Caco-2 (cell line): ENCODE measurements at places on chromosomes 13 and 19. TPM values are rescaled to one million over a fixed set of nuclear protein-coding genes. Genes with fewer than 3 reads are reported as not detected.

DNA sequence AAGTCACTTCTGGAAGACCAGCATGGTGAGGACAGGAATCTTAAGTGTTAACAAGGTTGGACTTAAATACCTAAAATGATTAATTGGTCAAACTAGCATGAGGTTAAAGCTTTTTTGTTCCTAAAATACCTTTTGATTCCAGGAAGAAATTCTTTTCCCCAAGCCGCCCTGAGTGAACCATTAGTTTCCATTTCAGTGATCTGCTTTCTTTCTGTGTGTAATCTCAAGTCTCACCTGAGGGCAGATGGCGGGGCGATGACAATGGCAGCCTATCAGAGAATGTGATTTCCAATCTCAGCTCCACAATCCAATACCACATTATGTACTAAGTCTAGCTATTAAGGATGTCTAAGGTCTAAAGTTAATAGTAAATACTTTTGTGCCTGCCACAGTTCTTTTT, 390.9 kb upstream of the SGCG start:
- no peak for DNase-seq

DNA sequence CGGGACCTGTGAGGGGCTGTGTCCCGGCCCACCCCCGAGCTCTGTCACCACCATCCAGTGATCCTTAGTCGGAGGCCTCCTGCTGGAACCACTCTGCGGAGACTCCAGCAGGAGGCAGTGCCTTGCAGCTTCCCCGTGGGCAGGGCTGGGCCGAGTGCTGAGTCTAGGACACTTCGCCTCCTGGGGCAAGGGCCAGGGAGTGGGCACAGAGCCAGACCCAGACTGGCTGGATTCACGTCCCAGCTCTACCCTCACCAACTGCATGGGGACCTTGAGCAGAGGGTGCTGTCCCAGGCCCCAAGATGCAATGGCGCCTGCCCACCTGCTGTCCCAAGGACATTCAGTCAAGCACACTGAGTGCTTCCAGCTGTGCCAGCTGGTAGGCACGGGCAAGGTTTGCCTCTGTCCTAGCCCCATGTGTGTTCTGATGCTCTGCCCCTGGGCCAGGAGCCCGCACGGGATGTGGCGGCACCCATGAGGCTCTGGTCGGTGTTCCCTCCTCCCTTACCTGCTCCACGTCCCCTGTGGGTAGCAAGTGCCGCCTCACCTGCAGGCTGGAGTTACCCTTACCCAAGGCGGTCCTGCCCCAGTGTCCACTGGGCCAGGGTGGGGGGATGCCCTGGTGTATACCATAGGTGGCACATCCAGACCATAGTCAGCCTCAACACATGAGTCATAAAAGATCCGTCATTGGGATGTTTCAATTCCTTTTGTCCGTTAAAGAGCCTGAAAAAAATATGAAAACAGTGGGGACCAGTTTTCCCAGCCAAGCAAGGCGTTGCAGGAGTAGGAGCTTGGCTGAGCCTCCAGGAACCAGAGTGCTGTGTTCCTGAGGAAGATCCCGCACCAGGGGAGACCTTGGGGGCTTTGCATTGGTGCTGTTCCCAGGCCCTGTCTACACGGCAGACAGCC, 7.4 kb downstream of the FZR1 start:
- no peak for DNase-seq

DNA sequence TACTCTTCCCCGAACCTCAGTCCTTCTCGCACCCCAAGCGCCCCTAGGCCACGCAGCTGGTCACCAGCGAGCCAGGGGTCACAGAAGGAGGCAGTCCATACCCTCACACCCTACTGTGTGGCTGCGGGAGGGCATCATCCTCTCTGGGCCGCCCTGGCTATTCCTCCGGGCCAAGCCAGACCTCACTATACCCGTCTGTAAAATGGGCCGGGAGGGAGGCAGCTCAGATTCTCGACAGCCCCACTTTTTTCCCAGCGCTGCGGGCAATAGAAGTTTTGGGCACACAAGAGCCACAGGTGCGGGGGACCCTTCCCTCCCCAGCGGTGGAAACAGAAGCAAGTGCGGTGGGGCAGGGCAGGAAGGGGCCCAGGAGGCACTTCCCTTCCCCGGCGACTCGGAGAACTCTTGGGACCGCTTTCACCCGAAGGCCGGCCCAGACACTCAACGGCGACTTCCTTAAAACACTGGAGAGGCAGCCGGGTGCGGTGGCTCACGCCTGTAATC, 5.6 kb upstream of the ARRDC2 start:
- DNase-seq: no peak

DNA sequence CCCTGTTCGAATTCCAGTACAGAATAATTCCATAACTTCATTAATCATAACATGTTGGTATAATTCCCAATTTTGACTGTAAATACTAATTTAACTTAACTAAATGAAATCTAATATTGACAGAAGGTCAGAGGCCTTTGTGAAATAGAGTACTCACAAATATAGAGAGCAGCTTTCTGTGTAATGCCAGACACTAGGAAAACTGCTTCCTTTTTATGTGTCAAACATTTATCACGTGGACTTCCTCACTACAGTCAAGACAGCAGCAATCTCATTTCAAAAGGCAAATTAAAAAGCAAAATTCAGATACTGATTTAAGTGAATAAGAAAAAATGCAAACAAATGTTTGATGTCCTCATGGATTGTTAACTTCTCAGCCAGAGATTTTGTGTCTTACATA, 13.1 kb downstream of the ITM2B start:
- DNase-seq: no peak

DNA sequence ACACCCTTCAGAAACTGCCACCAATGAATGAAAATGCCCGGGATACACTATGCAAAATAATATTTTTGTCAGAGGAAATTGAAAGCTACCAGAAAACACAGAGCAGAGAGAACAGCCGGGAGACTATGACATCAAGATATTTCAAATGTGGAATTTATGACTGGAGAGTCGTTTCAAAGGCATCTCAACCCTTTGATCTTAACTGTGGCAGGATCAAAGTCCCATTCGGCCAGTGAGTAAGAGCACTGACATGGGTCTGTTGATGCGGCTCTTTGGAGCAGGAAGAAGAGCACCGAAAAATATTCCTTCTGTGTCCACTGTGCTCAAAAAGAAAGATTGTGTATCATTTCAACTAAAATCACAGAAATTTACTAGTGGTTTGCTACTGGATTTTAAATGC, 201.9 kb downstream of the RFC3 start:
- DNase-seq: peak; percentile 93

- DNase-seq: no peak
Measured at GRCh38 chr19:49396738-49397505, 8.9 kb downstream of the KASH5 start.

- no peak for DNase-seq
Measured at GRCh38 chr13:26604784-26605545, 47.5 kb downstream of the WASF3 start.

DNA sequence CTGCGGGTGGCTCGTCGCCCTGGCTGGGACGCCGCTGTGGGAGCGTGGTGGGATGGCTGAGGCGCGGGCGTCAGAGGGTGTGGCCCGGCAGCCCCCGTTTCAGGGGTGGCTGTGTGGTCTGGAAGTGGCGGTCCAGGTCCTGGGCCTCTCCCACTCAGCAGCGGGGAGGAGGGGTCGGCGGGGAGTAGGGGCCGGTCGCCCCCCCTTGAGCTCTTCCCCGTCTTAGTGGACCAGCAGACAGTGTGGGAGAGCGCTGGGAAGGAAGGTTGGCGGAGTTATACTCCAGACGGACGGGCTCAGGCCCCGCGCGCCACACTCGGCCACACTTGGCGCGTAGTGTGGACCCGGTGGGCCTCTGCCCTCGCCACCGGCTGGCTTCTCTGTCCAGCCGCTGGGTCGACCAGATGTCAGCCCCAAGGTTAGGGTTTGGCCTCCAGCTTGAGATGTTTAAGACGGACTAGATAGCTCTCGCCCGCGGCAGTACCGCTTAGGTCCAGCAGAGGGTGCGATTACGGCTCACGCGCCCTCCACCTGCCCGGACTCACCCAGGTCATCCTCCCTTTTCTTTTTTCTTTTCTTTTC, 21.7 kb upstream of the ZNF429 start:
- DNase-seq: no peak

- DNase-seq: no peak
Measured at GRCh38 chr13:101111894-101112293, 304.4 kb downstream of the NALCN start.

DNA sequence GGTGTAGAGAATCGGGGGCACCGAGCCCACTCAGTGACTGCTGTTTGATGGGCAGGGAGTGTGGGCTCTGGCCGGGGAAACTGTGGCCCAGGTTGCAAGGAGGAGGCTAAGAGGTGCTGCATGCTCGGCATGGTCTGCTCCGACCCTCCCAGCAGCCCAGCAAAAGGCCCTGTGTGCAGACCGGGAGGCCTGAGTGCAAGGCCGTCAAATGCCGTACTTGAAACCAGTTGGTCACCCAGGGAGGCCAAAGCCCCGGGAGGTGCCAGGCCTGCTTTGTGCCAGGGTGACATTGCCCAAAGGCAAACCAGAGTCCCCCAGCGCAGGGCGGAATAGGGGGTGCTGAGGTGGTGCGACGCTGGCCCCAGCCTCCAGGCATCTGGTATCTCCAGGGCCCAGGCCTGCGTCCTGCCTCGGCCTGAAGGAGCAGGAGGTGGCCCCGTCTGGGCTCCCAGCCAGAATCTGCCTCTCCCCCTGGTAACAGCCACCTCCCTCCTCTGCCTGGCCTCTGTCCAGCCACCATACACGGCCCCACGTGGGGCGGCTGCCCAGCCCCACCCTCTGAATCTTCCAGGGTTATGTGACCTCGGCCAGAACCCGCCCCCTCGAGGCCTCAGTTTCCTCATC, 4.0 kb downstream of the PIK3R2 start:
- DNase-seq: no peak

DNA sequence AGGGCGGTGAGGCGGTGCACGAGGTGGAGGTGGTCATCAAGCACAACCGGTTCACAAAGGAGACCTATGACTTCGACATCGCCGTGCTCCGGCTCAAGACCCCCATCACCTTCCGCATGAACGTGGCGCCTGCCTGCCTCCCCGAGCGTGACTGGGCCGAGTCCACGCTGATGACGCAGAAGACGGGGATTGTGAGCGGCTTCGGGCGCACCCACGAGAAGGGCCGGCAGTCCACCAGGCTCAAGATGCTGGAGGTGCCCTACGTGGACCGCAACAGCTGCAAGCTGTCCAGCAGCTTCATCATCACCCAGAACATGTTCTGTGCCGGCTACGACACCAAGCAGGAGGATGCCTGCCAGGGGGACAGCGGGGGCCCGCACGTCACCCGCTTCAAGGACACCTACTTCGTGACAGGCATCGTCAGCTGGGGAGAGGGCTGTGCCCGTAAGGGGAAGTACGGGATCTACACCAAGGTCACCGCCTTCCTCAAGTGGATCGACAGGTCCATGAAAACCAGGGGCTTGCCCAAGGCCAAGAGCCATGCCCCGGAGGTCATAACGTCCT, 9.4 kb upstream of the PROZ start:
- no peak for DNase-seq

GRCh38 chr13:110361365-110361911, 54.4 kb downstream of the COL4A2 start:
- no peak for DNase-seq

The IRF3 gene
- total RNA-seq: 125 and 131 TPM in 2 replicates

The RNF113B gene
- not detected in 2 replicates for total RNA-seq

The KLF1 gene
- total RNA-seq: not detected in 2 replicates

The NPHS1 gene
- total RNA-seq: not detected in 2 replicates

The ZNF738 gene
- total RNA-seq: 9.5 and 10.4 TPM in 2 replicates

The BORCS8 gene
- total RNA-seq: 36.2 and 37.7 TPM in 2 replicates

The RFPL4A gene
- not detected in 2 replicates for total RNA-seq
